ENCODE measurements at places on chromosomes 5 and 9.

- no peak for DNase-seq
Measured at GRCh38 chr9:97759581-97760288, 62.6 kb upstream of the XPA start.

GRCh38 chr5:96209829-96210228 lies 223.2 kb downstream of the PCSK1 start:
- DNase-seq, result no peak

GRCh38 chr5:1875843-1876659 lies 6.7 kb downstream of the IRX4 start:
- no peak for DNase-seq

- no peak for DNase-seq
Measured at GRCh38 chr9:104279535-104280177, 185.5 kb downstream of the SMC2 start.

DNA sequence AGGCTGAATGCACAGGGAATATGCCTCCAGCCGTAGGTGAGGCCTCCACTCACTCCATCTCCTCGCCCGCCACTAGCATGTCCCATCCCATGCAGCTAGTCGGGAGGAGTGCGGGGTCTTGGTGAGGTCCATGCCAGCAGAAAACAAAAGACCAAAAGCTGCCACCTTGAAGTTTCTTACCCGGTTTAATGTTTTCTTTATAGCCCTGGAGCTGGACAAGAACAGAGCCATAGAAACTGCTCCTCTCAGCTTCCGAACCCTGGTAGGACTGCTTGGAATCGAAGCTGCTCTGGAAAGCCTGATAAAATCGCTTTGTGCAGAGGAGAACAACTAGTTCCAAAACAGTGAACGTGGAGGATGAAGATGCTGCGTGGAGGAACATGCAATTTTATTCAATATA lies 57.1 kb downstream of the IPPK start:
- no peak for DNase-seq

DNA sequence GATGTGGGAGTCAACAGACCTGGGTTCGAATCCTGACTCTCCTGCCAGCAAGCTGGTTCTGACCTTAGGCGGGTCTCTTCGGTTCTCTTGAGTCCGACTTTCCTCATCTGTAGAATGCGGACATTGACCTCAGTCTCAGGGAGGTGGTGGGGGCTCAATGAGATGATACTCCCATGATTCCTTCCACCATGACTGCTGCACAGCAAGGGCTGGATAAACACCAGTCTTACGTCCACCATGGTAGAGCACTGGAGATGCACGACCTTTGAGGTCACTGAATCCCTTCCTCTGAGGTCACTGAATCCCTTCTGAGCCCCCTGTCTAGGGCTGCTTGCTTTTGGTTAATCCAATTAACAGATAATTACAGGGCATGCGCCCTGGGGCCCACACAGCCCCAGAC lies 12.5 kb upstream of the SMIM23 start:
- DNase-seq, result no peak

DNA sequence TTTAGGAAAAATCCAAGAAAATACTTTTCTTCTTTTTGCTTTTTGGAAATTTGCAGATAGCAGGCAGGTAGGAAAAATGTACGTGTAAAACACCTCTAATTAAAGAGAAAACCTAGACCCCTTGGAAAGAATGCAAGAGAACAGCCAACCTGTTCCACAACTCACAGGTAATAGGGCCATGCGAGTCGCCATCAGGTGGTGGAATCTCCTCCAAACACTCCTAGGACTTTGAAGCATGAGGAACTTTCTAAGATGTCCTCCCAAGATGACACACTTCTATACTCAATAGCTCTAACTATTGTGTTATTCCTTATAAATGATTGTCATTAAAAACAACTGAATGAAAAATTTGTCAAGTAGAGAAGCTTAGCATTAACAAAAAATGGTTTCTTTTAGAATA lies 174.0 kb downstream of the TMC1 start:
- no peak for DNase-seq

DNA sequence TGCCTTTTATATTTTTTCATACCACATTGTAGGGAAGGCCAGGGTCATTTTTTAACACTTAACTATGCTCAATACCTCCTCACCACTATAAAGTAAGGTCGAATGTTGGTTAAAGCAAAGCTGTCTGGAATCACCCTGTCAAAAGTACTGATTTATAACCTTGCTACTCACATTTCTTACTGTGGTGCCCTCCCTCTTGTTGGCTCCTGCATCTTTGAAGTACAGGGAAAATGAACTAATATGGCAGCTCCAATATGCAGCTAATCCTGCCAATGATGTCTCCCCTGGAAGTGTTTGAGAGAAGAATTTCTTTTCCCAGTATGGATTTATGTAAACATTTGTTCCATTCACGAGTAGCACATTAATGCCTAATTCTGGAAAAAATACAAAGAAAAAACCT lies 108.4 kb upstream of the RPS23 start:
- no peak for DNase-seq

DNA sequence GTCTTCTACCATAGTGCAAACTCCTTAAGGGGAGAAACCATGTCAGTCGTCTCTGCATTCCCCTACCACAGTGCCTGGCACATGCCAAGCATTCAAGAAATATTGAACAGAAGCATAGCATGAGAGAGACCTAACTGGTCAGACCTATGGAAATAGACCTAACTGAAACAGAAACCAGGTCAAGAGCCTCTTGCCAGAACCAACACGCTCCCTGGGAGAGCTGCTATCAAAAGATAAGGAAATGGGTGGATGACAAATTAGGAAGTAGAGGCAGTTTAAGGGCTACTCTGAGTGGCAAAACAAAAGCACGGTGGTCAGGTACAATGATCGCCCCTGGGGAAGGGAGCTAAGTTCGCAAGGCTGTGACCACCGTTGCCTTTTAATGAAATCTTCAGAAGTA lies 66.0 kb upstream of the SMIM15 start:
- no peak for DNase-seq

Measured in HFF-Myc (cell line).